ENCODE measurements at places on chromosomes 3 and 15.

DNA sequence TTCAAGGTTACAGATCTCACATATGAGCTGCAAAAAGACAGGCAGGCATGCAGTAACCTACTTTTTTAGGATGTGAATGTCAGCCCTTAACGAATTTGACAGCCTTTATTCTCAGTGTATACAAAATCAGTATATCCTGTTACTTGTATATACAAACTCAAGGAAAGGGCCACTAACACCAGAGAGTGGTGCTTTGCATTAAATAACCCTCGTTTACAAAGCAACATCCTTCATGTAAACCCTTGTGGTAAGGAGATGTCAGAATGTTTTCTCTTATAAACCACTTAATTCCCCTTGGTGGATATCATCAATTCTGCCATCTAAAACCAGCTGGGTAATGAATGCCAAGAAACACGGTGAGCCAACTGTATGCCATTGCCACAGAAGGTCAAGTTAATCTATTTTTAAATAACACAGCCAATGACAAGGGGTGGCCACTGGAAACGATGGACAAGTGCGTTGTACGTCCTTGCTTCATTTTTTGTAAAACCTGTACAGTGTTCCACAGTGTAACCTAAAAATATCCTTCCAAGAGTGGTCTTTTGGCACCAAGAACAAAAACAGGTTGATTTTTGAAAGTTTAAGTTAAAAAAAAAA, 7.5 kb downstream of the MAGI1 start:
- no peak for DNase-seq

- DNase-seq, result no peak
Measured at GRCh38 chr3:64272271-64272670, 47.0 kb upstream of the PRICKLE2 start.

- no peak for DNase-seq
Measured at GRCh38 chr3:8638994-8639658, 5.5 kb downstream of the SSUH2 start.

GRCh38 chr3:4980229-4981203, 1.3 kb downstream of the BHLHE40 start:
- peak; percentile 76 for DNase-seq

DNA sequence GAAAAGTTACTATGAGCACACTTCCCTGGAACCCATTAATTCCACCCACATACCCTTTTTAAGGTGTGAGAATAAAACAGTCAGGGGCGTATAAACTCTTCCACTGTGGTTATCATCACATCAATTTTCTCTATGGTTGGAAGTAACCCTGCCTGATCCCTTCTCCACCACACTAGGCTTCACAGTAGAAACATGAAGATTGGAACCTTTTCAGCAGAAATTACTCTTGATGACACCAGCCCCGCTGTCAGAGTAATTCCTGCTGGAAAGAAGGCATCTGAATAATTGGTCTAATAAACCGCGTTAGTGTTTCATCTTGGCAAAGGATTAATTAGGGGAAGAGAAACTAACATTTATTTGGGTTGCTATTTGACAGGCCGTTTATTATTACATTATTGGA, 278.4 kb downstream of the MFSD1 start:
- DNase-seq, result no peak

DNA sequence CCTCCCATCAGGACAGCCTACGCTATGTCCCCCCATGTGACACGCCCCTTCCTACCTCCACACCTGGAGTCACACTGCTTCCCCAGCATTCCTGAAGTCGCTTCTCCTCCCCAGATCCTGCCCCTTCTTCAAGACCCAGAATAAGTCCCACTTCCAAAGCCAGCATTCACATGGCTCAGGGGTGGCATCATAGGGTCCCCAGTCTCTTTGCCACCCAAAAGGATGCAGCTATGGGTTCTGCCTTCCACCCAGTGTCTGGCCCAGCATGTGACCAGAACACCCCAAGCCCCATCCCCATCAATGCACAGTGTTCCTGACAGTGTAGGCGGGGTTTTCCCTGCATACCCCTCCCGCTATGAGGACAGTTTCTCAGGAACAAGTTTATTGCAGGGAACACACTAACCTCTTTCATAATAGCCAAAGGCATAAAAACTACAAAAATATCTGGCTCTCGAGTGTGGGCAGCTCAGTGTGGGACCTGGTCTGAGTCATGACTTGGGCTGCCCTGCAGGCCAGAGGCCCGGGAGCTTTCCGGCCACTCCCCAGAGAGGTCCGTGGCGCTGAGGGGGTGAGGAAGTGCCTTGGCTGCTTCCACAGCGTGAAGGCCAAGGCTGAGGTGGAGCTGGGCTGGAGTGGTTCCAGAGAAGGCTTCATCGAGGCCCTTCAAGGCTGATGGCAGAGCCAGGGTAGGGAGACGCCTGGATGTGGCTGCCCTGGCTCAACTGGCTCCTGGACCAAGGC, 5.8 kb downstream of the ISLR start:
- no peak for DNase-seq

DNA sequence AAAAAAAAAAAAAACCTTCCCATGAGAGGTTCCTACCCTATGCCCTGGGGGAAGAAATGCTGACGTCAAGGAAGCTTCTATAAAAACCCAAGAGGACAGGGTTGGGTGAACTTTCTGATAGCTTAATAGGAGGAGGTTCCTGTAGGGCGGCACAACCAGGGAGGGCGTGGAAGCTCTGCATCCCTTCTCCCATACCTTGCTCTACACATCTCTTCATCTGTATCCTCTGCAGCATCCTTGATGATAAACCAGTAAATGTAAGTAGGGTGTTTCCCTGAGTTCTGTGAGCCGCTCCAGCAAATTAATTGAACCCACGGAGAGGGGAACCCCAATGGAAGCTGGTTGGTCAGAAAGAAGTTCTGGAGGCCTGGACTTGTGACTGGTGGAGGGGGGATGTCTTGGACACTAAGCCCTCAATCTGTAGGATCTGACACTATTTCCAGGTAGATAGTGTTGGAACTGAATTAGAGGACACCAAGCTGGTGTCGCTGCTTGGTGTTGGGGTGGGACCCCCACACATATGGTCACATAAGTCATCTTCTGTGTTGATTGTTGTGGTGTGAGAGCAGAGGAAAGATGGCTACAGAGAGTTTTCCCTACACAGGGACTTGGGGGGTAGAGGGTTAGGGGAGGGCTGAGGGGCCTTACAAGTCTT, 91.5 kb downstream of the ST6GAL1 start:
- DNase-seq, result no peak

DNA sequence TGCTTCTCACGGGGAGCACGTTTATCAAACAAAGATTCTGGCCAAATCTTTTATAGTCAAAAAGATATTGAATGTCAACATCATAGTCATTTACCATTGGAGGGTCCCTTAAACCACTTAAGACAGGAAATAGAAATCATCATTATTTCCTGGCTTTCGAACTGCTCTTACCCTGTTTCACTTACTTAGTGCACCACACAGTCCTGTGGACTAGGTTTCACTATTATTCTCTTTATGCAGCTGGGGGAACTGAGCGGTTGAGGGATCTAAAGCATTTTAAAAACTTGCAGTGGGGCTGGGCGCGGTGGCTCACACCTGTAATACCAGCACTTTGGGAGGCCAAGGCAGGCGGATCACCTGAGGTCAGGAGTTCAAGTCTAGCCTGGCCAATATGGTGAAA, 13.7 kb upstream of the TPRG1 start:
- DNase-seq, result no peak

- DNase-seq, result no peak
Measured at GRCh38 chr3:39819899-39820298, 10.5 kb downstream of the MYRIP start.

DNA sequence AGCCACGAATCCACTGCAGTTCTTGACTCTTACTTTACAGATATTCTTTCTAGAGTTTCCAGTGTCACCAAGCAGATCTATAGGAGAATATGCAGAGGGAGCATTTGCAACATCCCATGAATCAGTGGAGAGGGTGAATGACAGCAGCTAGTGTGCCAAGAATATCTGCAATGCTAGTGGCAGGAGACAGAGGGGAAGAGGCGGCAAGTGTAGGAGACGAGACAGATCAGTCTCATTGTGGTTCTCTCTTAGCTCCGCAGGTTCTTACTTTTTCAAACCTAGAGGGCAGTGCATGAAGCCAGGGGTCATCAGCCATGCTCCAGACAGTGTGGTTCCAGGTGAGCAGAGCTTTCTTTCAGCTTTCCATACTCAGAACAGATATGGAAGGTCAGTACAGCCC, 744 bp downstream of the ZNF619 start:
- DNase-seq, result no peak

DNA sequence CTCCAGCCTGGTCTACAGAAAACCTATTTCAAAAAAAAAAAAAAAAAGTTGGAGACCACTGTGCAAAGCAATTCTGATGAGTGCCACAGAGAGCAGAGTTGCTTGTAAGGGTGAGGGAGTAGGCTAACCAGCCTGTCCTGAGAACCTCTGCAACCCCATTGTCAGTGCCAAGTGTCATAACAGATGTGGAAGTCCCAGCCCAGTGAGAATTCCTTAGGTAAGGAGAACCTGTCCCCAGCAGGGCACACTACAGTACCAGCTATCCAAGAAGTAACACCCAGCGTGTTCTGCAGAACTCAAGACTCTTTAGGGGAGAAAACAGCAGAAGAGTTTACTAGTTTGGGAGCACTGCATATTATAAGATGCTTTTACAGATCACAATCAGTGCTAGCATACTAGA, 156.3 kb downstream of the LIPC start:
- no peak for DNase-seq

GRCh38 chr3:9781978-9782603, 10.2 kb downstream of the TADA3 start:
- no peak for DNase-seq

- DNase-seq, result no peak
Measured at GRCh38 chr3:124786511-124787241, 56.4 kb downstream of the UMPS start.

- DNase-seq, result no peak
Measured at GRCh38 chr3:190058521-190059241, 62.0 kb downstream of the P3H2 start.

- no peak for DNase-seq
Measured at GRCh38 chr3:85495602-85496001, 536.8 kb downstream of the CADM2 start.

DNA sequence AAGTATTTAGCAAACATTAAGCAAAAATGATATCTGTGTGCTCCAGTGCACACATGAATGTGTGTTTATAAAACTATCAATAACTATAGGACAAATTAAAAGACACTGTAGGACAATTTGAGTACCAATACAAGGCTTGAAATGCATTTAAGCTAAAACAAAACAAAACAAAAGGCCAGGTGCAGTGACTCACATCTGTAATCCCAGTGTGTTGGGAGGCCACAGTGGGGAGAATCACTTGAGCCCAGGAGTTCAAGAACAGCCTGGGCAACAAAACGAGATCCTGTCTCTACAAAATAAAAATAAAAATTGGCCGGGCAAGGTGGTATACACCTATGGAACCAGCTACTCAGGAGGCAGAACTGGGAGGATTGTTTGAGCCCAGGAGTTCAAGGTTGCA, 50.7 kb downstream of the CSNK1G1 start:
- no peak for DNase-seq

DNA sequence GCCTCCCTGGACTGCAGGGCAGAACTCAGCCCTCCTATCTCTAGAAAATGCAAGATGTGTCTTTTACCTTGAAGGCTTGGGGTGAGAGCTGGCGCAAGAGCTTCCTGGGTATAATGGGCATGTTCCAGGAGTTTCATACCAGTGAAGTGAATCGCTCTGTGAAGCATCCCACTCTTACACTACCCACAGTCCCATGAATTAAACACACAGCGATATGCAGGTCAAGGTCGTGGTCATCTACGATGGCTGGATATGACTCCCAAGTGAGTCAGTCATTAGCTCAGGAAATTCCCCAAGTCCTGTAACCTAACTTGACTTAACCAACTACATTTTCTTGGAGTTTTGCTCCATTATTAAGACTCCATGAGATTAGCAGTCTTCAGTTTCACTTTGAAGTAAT, 439.7 kb downstream of the NTRK3 start:
- peak; percentile 72 for DNase-seq

DNA sequence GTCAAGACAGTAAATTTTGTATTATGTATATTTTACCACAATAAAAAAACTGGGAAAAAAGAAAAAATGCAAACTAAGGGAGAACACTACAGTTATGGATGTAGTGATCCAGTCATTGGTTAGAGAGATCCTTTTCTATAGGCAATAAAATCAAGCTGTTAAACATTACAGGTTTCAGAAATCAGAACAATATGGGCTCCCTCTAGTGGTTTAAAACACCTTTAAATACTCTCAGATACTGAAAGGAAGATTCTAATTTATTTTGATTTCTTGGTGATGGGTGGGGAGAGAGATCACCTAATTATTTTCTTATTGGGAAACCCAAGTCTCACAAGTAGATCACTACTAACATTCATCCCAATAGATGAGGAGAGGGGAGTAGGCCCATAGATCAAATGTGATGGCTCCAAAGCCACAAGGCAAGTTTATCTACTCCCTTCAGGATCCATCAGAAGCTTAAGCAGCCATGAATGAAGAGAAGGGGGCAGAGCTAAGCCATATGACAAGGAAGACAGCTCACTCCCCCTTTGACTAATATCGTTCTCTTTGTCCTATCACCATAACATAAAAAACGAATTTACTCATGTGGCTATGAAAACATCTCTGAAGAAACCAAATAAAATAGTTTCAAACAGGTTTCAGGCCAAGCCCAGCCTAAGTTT, 118.6 kb downstream of the ANO10 start:
- DNase-seq, result peak; percentile 14

DNA sequence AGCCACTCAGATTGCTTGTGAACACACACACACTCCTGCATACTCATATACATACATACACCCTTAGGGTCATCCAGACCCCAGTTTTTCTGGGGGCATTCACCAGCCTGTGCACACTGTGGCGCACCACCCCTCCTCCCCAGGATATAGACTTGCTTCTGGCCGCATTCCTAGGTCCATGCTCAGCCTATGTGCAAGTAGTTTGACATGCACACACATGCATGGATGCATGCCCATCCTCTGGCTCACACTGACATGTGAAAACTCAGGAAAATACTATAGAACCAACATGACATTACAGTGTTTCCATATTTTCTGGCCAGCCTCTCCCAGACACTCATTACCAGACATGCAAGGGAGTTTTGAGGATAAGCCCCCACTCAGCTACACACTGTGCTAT, 79.3 kb upstream of the POLG start:
- peak; percentile 91 for DNase-seq

- no peak for DNase-seq
Measured at GRCh38 chr15:53328341-53328740, 431.1 kb downstream of the WDR72 start.

GRCh38 chr15:41010345-41010744, 57.1 kb downstream of the CHAC1 start:
- DNase-seq, result no peak
